ENCODE measurements at places on chromosomes 11 and 22.

DNA sequence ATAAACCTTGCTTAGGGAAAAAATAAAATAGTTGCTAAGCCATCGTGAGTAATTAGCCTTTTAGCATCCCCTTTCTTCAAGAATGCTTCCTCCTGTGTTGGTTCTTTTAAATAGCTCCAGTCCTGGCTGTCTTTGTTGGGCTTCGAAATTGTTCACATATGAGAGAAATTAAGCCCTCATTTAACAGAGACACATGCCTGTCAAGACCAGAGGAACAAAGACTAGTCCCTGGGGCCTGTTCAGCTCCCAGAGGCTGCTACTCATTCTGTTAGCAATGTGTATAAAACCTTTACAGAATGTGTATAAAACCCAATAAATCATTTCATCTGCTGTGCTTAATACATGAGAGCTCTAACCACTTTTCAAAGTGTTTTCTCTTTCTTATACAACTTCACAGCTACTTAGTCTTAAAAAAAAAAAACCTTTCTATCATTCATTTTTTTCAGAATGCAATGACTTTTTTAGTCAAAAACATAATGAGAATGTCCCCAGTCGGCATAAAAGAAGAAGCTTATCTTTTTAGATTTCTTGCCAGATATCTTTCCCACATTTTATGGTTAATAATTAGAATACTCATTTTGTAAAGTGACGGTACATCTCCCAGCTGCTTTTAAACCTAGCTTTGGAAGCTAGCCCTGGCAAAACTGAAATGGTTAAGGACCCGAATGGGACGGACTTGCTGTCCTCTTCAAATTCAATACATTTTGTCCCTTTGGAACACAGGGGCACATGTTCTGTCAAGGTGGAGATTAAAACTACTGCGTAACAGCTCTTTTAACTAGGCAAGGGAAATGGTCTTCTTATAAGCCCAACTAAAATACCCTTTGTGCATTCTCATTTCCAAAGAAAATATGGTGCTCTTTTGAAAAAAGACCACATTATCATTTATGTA, 186.1 kb downstream of the SOX6 start:
- no peak for DNase-seq

DNA sequence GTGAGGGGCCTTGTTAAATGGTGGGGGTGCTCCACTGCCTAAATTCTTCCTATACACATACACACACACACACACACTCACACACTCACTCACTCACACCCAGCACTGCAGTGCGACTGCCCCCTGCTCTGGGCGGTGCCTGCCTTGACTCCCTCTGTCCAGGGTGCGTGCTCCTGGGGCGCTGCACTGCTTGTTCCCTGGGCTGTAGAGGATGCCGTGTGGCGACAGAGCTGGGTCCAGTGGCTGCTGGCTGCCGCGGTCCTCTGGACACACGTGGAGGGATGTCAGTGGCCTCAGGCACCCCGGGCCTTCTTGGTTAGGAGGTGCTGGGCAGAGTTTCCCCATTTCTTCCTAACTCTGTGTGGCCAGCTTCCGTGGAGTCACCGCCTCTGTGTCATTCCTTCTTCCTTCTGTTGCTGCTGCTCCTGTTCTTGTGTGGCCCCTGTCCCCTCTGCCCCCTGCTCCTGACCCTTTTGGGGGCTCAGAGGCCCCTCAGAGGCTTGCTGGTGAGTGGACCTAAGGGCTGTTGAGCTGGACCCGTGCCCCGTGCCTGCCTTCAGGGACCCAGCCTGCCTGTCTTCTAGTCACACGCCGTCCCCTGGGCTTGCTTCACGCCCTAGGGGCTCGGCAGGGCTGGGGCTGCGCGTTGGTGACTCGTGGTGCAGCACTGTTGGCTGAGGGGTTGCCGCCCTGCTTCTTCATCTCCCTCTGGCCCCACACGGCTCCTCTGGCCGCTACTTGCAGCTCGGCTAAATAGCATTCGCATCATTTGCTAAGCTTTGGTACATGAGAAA, 147.0 kb downstream of the TBC1D22A start:
- no peak for DNase-seq

DNA sequence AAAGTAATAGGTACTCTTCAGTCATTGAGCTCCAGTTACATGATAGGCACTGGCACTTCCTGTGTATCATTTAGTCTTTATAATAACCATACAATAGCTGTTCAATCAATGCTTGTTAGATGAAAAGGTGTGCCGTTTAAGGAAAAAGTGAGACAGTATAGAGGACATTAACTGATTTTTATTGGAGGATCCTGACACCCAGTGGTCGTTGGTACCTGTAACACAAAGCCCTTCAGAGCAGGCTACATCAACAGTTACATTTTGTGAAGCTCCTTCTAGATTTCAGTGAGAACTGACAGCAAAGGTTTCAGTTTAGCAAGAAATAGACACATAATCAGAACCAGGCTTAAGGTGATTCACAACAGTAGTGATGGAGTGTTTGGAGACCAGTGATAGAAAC, 44.2 kb downstream of the CCDC81 start:
- no peak for DNase-seq

DNA sequence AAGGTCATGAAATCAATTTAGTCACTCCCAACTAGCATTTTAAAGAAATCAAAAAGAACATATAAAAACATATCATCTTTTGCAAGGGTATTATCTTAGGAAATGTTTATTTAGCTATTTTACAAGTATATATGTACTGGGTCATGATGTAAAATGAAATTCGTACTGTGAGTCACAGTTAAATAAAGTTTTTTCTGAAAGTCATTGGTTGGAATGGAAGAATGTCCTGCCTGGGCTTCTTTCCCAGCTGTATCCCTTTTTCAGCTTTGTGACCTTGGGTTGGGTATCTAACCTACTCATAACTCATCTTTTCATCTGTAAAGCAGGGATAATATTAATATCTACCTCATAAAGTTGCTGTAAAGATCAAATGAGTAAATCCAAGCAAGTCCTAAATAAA, 15.7 kb downstream of the FDX1 start:
- no peak for DNase-seq

GRCh38 chr11:74418509-74418895, 20.3 kb upstream of the PGM2L1 start:
- no peak for DNase-seq

- peak; percentile 49 for DNase-seq
These were observed 35.1 kb upstream of the SUSD2 start for GRCh38 chr22:24146194-24146616.

DNA sequence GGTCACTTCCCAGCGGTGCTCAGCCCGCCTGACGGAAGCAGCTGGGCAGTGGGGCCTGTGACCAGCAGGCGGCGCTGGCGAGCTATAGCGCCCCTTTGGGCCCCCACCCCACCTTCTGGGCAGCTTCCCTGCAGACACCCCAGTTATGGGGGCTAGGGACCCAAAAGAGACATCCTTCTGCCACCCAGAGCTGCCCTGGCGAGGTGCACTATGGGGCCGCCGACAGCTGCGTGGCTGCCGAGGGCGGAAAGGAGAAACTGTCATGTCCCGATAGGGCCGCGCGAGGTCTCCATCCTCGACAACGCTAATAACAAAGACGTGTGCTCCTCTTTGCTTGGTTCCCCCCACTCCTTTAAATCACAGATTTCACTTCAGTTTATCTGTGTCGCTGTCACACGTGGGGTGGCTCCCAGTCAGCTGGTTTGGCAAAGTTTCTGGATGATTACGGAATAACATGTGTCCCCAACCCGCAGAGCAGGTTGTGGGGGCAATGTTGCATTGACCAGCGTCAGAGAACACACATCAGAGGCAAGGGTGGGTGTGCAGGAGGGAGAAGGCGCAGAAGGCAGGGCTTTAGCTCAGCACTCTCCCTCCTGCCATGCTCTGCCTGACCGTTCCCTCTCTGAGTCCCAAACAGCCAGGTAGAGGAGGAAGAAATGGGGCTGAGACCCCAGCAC, 673 bp upstream of the MYO7A start:
- DNase-seq, result peak; percentile 58

- DNase-seq, result no peak
These were observed 1104.8 kb downstream of the DLG2 start for GRCh38 chr11:84522331-84522730.

DNA sequence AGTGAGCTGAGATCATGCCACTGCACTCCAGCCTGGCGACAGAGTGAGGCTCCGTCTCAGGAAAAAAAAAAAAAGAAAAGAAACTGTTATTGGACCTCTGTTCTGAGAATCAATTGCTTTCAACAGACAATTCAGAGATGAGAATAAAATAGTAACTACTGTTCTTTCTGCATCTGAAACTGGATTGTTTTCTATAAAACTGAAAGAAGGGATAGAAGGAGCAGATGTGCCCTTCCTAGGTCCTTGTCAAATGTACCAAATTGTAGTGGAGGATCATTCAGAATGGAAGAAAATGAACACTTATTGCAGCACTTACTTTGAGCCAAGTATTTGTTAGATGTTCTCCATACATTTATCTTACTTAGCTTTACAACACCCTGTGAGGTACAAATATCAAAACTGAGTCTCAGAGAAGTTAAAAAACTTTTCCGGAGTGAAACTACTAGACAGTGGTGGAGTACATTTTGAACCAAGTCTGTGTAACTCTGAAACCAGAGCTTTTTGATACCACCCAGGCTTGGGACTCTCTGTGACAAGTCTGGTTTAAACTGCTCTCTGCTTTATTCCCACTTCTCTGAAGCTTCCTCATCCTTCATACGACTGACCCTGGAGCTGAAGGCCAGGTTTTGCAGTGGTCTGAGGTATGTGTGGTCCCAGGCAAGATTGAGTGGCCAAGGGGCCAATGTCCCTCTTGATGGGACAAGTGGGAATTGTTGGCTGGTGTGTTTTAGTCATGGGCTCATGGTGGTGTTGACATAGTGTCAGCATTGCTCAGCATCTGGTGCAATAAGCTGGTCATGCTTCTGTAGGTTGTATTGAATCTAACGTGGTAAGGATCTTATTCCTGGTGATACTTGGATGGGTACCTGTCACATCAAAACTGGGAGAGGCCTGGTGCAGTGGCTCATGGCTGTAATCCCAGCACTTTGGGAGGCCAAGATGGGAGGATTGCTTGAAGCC, 48.2 kb upstream of the CCDC134 start:
- DNase-seq, result no peak

DNA sequence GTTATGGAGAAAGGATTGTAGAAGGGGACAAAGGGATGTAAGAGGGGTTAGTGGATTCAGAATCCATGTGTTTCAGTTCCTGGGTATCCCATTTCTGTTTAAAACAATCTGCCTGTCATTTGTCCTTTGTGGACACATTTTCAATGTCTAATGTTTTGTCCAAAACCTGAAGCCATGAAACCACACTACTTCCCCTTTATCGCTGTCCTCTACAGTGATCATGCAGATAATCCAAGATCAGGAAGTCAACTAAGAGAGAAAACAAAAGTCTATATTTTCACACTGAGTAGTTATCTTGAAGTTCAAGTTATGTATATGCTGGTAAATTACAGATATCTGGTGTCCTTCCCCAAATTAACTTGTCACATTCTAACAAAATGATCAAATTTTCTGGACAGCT, 457.0 kb downstream of the NTM start:
- DNase-seq, result no peak

DNA sequence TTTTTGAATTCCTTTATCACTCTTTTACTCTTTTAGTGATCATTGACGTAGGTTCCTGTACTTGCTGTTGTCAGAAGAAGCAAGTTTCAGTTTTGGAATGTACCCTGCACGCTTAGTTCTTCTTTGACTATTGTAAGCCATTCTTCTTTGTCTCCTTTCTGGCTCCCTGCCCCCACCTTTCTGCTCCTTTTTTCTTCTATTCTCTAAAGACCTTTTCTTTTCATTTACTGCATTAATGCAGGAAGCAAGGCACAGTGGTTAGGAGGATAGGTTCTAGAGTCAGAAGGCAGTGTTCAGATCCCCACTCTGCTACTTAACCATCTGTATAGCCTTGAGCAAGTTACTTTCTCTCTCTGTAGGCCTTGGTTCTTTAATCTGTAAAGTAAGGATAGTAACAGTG, 33.7 kb upstream of the RAG2 start:
- DNase-seq, result no peak

GRCh38 chr11:119980431-119980830, 157.5 kb downstream of the TRIM29 start:
- no peak for DNase-seq

DNA sequence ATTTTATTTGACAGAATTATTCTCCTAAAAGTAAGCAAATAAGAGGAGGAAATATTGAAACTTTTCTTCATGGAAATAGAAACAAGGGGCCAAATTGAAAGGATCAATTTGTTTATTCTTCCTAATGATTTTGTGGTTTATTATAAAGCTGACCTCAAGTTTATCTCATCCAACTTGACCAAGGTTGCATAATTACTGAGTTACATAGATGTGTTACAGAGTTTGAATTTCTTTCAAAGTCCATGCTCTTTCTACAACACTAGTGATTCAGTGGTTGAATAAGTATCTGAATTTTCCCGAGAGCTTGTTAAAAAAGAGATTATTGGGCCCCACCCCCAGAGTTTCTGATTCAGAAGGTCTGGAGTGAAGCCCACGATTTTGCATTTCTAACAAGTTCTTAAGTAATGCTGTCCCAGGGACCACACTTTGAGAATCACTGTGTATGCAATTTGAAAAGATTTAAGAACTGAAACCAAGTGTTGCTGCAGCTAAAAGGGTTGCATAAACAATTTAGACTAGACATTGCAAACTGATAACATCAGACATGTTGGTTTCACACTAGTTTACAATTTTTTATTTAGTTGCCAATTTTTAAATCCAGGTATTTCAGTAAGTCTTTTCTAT, 485.7 kb upstream of the ANO5 start:
- DNase-seq, result no peak

DNA sequence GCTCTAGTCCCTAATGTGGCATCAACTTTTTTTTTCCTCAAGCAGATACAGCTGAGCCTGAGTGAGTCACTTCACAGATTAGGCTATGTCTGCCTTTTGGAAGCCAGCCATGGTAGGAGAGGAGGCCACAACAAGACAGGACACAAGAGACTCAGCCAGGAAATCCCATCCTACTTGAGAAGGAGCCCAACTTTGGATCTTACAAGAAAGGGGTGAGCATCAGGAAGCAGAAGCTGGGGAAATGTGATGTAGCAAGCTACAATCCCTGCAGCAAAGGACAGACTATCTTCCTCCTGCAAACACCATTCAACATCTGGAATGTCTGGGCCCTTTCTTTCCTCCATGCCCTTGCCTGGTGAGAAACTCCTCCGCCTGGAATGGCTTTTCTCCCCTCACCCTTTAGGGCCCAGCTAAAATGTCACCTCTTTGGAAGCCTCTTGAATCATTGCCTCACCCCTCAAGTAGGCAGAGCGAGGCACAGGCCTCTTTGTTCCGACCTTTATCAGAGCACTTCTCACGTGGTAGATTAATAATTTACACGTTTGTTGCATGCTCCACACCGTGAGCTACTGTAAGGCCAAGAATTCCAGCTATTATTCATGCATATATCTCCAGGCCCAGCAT, 156.4 kb upstream of the PITPNB start:
- DNase-seq, result no peak

GRCh38 chr22:18093661-18094060, 15.9 kb downstream of the PEX26 start:
- DNase-seq, result no peak
